Activated T-cell treated with anti-CD3 and anti-CD28 coated beads for 24 hours (primary cell): ENCODE measurements at places on chromosomes 7 and 10.
A peak's percentile ranks its signal among the peaks of the same experiment; 100 is the strongest.

GRCh38 chr7:53111031-53111430 lies 75.6 kb downstream of the POM121L12 start:
- DNase-seq, result no peak

GRCh38 chr7:131583430-131583829 lies 27.0 kb upstream of the PODXL start:
- DNase-seq, result no peak

GRCh38 chr7:2864999-2865670 lies 21.0 kb upstream of the GNA12 start:
- peak; percentile 62 for DNase-seq

GRCh38 chr7:2719007-2719406 lies 31.0 kb downstream of the AMZ1 start:
- peak; percentile 46 for DNase-seq
